ENCODE measurements at places on chromosomes 6 and 20.

- DNase-seq = no peak
Measured at GRCh38 chr6:154558984-154559383, 48.5 kb upstream of the CNKSR3 start.

- DNase-seq = no peak
Measured at GRCh38 chr20:21373436-21373835, 23.9 kb downstream of the NKX2-4 start.

GRCh38 chr20:34824806-34825529 is 483 bp downstream of the NCOA6 start:
- DNase-seq = peak; percentile 20

GRCh38 chr6:115194981-115195638 is 852.3 kb upstream of the HS3ST5 start:
- DNase-seq = no peak

GRCh38 chr6:160960839-160961238 is 30.7 kb upstream of the MAP3K4 start:
- DNase-seq = no peak

DNA sequence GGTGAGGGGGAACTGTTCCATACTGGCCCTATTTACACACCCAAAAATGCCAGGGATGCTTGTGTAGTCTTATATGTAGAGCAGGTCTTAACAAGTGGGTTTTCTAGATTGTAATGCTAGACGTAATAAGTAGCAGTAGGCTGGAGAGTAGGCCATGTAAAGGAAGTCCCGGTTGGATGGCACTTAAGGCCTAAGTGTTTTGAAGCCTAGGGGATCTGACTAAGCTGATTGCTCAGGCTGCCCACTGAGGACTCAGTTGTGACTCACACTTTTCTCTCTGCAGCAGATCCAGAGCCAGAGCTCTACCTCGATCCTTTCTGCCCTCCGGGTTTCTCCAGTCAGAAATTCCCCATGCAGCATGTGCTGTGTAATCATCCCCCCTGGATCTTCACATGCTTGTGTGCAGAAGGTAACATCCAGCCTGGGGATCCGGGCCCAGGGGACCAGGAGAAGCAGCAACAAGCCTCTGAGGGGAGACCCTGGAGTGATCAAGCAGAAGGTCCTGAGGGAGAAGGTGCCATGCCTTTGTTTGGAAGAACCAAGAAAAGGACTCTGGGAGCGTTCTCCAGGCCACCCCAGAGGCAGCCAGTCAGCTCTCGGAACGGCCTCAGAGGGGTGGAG is 26.6 kb downstream of the ZNF133 start:
- DNase-seq = no peak

DNA sequence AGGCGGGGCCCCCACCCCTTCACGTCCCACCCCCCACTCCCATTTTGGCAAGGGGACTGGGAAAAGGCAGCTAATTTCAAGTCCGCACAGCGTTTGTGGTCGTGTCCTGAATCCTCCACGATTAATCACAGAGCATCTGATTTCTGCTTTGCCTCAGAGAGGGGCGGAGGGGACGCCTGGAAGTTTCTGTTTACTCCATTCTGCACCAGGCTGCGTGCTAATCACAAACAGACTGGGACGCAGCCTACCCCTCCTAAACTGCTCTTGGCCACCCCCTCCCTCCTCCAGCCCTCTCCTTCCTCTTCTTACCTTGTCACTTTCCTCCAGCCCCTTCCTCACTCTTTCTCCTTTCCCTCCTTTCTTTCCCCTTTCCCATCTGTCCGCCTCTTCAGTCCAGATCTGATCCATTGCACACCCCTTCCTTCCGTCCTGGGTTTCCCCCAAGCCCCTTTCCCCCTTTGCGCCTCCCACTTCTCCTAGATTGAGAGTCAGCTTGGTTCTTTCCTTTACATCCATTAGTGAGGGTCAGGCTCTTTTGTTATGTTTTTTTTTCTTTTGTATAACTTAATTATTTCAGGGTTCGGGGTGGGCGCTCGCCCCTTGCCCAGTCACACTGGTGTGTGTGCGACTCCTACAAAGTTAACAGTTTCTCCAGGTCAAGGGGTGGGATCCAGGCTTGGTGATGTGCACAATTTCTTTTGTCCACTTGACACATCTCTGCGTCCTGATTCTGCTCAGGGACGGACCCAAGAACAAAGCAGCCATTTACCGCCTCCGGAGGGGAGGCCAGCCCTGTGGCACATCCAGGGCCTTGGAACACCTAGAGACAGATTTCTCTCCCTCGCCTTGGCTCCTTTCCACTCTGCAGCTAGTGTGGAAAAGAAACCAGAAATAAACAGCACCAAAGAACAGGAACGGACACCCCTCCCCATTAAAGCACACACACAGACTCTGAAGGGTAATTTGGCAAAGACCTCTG is 520 bp upstream of the RIPOR3 start:
- no peak for DNase-seq

- DNase-seq = no peak
Measured at GRCh38 chr6:86949771-86950170, 12.4 kb downstream of the HTR1E start.

DNA sequence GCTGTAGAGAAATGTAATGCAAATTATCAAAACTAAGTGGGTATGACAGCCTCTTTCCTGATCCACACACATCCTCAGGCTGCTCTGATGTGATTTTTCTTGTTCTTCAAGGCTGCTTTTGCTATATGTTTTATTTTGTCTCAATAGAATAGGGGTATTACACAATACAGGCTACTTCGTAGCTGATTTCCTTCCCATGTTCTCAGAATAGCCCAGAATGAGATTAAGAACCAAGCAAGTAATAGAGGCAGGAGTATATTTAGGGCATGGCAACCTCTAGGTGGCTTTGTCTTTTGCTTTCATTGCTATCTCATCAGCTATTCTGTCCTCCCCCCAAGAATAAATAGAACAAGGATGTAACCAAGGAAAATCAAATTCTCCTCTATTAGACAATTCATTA is 241.8 kb downstream of the ALDH8A1 start:
- DNase-seq = no peak

DNA sequence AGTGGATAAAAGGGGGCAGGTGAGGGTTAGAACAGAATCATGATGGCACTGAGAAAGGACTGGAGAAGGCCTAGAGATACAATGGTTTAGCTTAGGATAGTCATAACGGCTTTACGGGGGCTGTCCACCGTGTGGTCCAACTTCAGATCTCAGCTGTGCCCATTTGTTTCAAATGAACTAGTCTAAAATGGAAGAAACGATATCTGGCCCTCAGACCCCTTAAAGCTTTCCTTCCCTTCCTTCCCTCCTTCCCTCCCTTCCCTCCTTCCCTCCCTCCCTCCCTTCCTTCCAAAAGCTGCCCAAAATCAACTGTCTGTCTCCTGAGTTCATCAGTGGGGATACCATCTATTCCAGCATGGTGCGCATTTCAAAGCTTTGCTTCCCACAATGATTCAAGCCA is 27.9 kb downstream of the TRAM2 start:
- DNase-seq = no peak

GRCh38 chr6:90103056-90103800 is 193.4 kb downstream of the BACH2 start:
- no peak for DNase-seq

GRCh38 chr6:63441266-63441956 is 121.6 kb upstream of the LGSN start:
- DNase-seq = no peak

GRCh38 chr6:164409309-164410009 is 899.9 kb downstream of the C6orf118 start:
- no peak for DNase-seq

- no peak for DNase-seq
Measured at GRCh38 chr6:105596284-105596755, 193.4 kb upstream of the PREP start.

DNA sequence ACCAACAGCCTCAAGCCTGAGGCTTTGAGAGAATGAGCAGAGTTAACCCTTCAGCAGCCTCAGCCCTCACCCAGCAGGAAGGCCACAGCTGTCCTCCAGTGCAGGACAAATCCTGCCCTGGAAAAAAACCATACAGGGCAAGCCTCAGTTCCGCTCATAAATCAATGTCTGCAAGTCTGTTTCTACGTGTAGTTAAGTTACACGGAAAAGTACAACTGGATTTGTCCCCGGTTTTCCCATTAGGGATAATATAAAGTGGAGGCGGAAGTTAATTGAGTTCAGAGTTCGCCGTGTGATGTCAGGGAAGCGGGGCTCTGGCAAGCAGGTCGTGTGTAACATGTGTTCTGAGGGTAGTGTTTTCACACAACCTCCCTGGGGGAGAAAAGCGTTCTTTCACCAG is 44.2 kb upstream of the EYA2 start:
- no peak for DNase-seq

GRCh38 chr6:144364208-144364720 is 79.1 kb downstream of the UTRN start:
- DNase-seq = no peak

Data from stimulated activated CD8-positive, alpha-beta memory T cell treated with anti-CD3 and anti-CD28 coated beads, Interleukin-2, amount 100 ng/mL, for 1 hour (primary cell).